ENCODE measurements at places on chromosomes 7 and 10. TPM values are rescaled to one million over a fixed set of nuclear protein-coding genes. Genes with fewer than 3 reads are reported as not detected.

DNA sequence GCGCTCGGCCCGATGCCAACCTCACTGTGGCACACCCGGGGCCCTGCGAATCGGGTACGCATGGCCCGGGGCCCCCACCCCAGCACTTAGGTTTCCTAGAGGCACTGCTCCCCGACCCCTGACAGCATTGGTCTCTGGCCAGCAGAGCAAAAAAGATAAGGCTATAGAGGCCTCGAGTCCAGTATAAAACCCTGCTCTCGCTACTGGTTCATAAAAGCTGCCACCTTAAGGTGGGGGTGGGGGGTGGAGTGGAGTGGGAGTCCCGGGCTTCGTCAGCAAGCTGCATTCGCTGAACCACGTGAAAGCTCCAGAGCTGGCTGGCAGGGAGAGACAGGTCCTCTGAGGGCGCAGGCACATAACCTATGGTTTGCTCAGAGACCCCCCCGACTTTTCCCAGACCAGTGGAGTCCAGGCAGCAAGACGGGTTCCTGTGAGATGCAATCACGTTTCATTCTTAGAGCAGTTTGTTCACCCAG is 1.3 kb downstream of the KAZALD1 start:
- no peak overlapping the region for H3K27ac ChIP-seq
- peaks cover 26% of the 10 kb centered on the region for H3K27me3 ChIP-seq
- DNase-seq: no peak
- H3K4me3 ChIP-seq: peak overlapping the region; percentile 38
- H3K36me3 ChIP-seq: no peaks in the 10 kb centered on the region

DNA sequence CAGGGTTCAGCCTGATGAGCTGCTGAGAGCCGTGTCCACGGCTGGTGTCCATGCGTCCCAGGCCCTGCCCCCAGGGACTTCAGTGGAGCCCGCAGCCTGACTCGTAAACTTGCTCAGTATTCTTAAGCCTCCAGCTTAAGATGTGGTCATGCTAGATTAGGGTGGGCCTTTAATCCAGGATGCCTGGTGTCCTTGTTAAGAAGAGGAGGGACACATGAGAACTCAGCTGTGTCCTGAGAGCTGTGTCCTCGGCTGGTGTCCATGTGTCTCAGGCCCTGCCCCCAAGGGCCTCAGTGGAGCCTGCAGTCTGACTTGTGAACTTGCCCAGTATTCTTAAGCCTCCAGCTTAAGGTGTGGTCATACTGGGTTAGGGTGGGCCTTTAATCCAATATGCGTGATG is 23.0 kb downstream of the DOCK1 start:
- H3K27me3 ChIP-seq: no peaks in the 10 kb centered on the region
- no peak overlapping the region for H3K27ac ChIP-seq
- H3K4me3 ChIP-seq: no peak overlapping the region
- no peaks in the 10 kb centered on the region for H3K4me1 ChIP-seq
- no peaks in the 10 kb centered on the region for H3K36me3 ChIP-seq
- no peak for DNase-seq

GRCh38 chr10:92990615-92991014 is 70.0 kb upstream of the CYP26C1 start:
- H3K4me1 ChIP-seq: no peaks in the 10 kb centered on the region
- H3K27me3 ChIP-seq: no peaks in the 10 kb centered on the region
- H3K27ac ChIP-seq: no peak overlapping the region
- H3K4me3 ChIP-seq: no peak overlapping the region
- DNase-seq: no peak
- H3K36me3 ChIP-seq: no peaks in the 10 kb centered on the region

DNA sequence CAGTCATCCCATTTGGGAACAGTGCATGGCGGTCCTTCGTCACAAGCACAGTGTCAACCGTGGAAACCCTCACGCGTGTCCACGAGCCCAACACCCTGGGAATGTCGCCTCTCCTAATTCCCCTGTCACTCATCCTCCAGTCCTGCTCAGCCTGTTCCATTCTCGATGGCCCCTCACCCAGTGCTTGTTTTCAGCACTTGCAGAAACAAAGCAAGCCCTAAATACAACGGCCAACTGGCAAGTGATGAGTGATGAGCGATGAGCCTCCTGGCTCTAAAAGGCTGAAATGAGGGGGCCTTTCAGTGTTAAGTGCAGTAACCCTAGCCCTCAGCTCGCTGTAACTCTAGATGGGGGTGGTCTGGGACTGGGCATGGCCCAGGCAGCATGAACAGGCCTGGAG is 22.6 kb downstream of the NKX2-3 start:
- H3K4me3 ChIP-seq: no peak overlapping the region
- H3K36me3 ChIP-seq: no peaks in the 10 kb centered on the region
- no peak for DNase-seq

DNA sequence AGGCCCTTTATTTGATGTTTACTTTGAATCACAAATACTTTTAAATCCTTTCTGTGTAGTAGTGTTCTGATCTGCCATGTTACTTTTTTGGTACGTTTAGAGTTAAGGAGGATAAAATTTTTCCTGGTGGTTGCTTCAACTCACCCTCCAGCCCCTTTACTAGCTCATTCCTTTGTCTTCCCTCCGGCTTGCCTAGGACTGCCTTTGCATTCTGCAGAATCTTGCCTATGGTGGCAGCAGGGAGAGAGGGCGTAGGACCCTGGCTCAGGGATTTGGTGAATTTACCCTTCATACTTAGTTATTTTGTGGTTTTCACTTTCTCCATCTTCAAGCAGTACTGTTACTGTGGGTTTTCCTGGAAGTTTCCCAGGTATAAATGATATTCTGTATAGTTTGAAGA is 833.5 kb downstream of the XPNPEP1 start:
- DNase-seq: no peak
- no peak overlapping the region for H3K4me3 ChIP-seq
- H3K4me1 ChIP-seq: no peaks in the 10 kb centered on the region
- H3K27ac ChIP-seq: no peak overlapping the region
- H3K27me3 ChIP-seq: no peaks in the 10 kb centered on the region
- no peaks in the 10 kb centered on the region for H3K36me3 ChIP-seq

- no peaks in the 10 kb centered on the region for H3K27me3 ChIP-seq
- H3K36me3 ChIP-seq: no peaks in the 10 kb centered on the region
- H3K4me3 ChIP-seq: no peak overlapping the region
- no peak overlapping the region for H3K27ac ChIP-seq
- no peaks in the 10 kb centered on the region for H3K4me1 ChIP-seq
Observed at GRCh38 chr7:38187794-38188440, 9.9 kb downstream of the STARD3NL start.

GRCh38 chr7:133139350-133139749 is 57.5 kb upstream of the CHCHD3 start:
- H3K4me1 ChIP-seq: no peaks in the 10 kb centered on the region
- no peak for DNase-seq
- no peak overlapping the region for H3K27ac ChIP-seq
- H3K27me3 ChIP-seq: no peaks in the 10 kb centered on the region
- H3K4me3 ChIP-seq: no peak overlapping the region

- no peaks in the 10 kb centered on the region for H3K4me1 ChIP-seq
- no peak overlapping the region for H3K27ac ChIP-seq
- DNase-seq: no peak
- no peaks in the 10 kb centered on the region for H3K27me3 ChIP-seq
- no peak overlapping the region for H3K4me3 ChIP-seq
Observed at GRCh38 chr7:151958036-151959010, 2.1 kb downstream of the GALNTL5 start.

- H3K27me3 ChIP-seq: no peaks in the 10 kb centered on the region
- H3K36me3 ChIP-seq: no peaks in the 10 kb centered on the region
- DNase-seq: no peak
- H3K4me3 ChIP-seq: no peak overlapping the region
Observed at GRCh38 chr10:121981346-121981745, 6.3 kb upstream of the NSMCE4A start.

DNA sequence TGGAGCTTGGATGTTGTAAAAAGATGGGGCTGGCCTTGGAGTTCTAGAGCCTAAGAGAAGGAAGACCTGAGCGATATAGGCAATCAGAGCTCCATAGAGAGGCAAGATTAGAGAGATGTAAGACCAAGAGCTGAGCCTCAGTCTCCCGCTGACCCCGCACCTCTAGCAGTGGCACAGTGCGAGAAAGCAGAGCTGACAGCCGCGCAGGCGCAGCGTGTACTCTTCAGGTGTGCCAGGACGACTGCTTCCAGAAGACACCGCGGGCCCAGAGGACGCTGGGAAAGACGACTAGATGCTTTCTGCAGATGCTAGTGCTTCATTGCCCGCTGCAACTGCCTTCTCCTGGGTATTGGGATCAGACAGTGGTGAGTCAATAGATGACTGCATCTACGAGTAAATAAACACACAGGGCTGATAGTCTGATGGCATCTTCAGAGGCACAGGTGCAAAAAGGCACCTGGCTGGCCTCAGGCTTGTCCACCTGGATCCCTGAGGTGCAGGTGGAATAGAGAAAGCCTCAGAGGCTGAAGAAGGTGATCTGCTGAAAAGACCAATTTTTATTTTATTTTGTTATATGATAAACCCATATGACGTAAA is 38.1 kb upstream of the CCDC6 start:
- no peak overlapping the region for H3K27ac ChIP-seq
- no peaks in the 10 kb centered on the region for H3K27me3 ChIP-seq
- H3K36me3 ChIP-seq: no peaks in the 10 kb centered on the region
- H3K4me1 ChIP-seq: no peaks in the 10 kb centered on the region

DNA sequence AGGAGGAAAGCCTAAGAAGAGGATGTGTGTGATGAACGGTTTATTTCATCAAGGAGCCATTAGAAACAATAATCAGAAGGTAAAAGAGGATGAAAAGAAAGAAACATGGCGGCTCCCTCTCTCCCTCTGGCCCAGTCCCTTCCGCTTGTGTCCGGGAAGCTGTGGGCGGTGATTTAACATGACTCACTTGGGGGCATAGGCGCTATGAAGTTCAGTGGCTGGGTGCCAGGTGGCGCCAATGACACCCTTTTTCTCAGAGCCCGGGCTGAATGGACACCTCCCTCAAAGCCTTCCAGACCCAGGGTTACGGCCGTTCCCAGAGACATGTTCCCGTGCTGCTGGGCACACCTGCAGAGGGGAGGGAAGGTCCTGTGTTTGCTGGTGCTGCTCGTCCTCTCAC is 244.0 kb downstream of the SKAP2 start:
- H3K4me1 ChIP-seq: no peaks in the 10 kb centered on the region
- no peak for DNase-seq
- no peak overlapping the region for H3K27ac ChIP-seq
- H3K36me3 ChIP-seq: no peaks in the 10 kb centered on the region
- H3K27me3 ChIP-seq: no peaks in the 10 kb centered on the region

The PAX4 gene
- total RNA-seq: not detected

- no peaks in the 10 kb centered on the region for H3K4me1 ChIP-seq
- no peaks in the 10 kb centered on the region for H3K27me3 ChIP-seq
Observed at GRCh38 chr7:18900236-18900635, 217.2 kb downstream of the TWIST1 start.

Data from naive thymus-derived CD4-positive, alpha-beta T cell (primary cell).